ENCODE measurements at places on chromosomes 4 and X.

GRCh38 chr4:54662901-54663585, 5.3 kb downstream of the KIT start:
- no peak for DNase-seq

DNA sequence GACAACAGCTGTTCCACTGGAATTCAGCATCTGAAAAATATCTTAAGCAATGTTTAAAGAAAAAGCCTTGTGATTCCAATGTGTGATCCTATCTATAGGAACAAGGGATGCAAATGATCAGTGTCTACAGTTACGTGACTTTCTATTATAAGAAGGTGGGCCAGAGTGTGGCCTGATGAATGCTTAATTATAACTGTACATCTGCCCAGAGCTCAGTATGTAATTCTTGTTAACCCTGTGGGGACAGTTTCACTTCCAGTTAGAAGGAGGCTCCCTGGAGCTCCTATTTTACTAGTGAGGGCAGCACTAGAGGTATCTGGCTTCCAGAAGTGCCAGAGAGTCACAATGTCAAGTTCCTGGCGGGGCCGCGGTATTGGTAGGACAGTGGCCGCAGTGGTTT, 288.5 kb downstream of the USP46 start:
- DNase-seq = no peak

DNA sequence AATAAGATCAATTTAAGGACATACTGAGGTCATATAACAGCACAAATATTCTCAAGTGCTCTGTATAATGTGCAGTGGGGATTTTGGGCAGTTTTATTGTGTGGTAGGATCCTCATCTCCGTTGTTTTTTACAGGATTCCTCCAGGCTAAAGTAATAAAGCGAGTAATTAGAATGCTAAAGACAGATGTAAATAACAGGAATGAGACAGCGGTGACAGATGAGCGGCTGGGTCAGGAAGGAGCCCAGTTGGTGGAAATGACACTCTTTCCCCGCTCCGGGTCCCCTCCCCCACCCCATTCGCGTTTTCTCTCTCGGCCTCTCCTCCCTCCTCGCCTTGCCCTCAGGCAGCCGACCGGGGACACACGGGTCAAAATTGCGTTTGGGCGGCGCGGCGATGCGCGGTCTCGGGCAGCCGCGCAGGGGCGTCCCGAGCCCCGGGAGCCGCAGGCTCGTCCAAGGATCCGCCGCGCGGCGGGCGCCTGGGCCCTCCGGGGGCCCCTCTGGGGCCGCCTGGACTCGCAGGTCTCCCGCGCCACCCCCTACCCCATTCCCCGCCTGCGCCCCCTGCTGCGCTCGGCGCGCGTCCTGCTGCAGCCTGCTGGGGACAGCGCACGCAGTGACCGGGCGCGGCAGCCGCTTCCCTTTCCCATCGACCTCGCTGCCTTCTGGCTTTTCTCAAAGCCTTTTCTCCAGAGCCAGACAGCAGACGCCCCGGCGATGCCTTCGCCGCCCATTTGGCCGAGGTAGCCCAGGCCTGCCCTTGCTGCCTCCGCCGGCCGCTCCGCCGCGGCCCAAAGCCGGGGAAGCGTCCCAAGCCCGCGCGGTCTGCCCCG, 16.2 kb downstream of the POU4F2 start:
- DNase-seq = no peak

- DNase-seq = no peak
Measured at GRCh38 chr4:53497487-53498244, 93.6 kb downstream of the LNX1 start.

GRCh38 chr4:9870165-9870790, 88.8 kb downstream of the DRD5 start:
- no peak for DNase-seq

- no peak for DNase-seq
Measured at GRCh38 chr4:158805635-158806471, 37.0 kb downstream of the FNIP2 start.

GRCh38 chrX:16239211-16239610, 71.9 kb downstream of the MAGEB17 start:
- peak; percentile 82 for DNase-seq

- no peak for DNase-seq
Measured at GRCh38 chr4:101307899-101308298, 39.4 kb downstream of the PPP3CA start.

GRCh38 chr4:149403081-149403480, 412.6 kb downstream of the IQCM start:
- no peak for DNase-seq

- DNase-seq = no peak
Measured at GRCh38 chr4:52019936-52020657, at the start of gene LRRC66. TSS of gene LRRC66 (minus strand) at chr4:52020363. CDS start at chr4:52017613, 2,750 bp downstream.

DNA sequence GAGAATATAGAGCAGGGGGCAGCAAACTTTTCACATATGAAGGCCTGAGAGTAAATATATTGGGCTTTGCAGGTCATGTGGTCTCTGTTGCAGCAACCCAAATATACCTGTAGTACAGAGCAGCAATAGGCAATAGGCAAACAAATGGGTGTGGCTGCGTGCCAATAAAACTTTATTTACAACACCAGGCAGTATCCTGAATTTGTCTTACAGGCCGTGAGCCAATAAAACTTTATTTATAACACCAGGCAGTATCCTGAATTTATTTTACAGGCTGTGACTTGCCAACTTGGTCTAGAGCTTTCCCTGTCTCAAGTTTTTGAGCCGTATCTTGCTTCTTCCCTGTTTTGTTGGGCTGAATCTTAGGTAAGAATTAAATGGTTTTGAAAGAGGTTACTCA, 118.2 kb downstream of the PHEX start:
- DNase-seq = no peak

- no peak for DNase-seq
Measured at GRCh38 chr4:14783011-14783877, 219.0 kb upstream of the CPEB2 start.

DNA sequence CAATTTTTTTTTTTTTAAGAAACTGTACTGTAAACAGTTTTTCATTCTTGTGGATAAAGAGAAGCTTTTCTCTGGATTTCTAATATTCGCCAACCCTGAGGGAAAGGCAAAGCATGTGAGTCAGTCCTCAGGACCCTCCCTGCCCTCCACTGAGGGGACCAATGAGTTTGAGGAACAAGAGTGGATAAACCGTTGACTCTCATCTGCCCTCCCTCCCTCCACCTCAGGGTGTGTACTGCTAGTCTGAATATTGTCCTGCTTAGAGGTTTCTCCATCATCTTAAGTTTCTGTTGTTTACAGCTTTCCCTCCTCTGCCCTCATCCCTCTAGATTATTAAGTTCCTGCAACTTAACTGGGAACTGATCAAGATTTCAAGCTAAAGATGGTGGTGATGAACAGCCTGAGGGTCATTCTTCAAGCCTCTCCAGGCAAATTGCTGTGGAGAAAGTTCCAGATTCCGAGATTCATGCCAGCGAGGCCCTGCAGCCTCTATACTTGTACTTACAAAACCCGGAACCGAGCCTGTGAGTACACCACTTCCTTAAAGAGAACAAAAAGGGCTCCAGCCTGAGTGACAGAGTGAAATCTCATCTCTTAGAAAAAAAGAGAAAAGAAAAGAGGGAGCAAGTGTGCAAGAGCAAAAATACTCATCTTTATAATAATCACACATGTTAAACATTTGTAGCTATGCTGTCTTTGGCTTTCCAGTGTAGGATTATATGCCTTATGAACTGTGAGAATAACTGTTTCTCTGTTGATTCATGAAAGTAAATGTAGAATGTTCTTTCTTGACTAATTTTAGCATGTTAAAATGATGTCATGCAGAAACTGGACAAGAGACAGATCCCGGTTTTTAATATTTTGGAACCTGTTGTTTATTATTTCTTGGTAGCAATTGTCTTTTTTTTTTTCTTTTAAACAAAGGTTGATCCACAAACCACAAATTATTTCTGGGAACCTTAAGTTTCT, 11.9 kb downstream of the CA5B start:
- no peak for DNase-seq

GRCh38 chrX:10568428-10568827, 52.0 kb downstream of the MID1 start:
- no peak for DNase-seq

- DNase-seq = no peak
Measured at GRCh38 chr4:40843696-40844095, 93.9 kb downstream of the NSUN7 start.

Data from epithelial cell of proximal tubule (primary cell).